PC-3 (cell line): ENCODE measurements at places on chromosomes 13 and 19.

GRCh38 chr19:49983645-49984229 is 22.8 kb upstream of the SIGLEC11 start:
- peak; percentile 76 for DNase-seq

DNA sequence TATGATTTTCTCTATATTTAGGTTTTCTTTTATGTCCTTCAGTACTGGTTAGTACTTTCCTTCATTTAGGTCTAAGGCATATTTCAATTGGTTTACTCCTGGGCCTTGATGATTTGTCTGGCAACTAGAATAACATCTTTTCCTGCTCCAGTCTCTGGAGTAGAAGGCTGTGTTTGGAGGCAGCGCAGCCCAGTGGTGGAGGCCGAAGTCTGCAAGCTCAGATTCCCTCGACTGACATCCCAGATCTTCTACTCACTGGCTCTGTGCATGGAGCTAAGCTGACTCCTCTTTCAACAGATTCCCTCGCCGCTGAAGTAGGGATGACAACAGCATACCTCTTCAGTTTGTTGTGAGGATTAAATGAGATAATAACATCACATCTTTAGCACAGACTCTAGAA is 141.0 kb downstream of the RAP2A start:
- peak; percentile 59 for DNase-seq

DNA sequence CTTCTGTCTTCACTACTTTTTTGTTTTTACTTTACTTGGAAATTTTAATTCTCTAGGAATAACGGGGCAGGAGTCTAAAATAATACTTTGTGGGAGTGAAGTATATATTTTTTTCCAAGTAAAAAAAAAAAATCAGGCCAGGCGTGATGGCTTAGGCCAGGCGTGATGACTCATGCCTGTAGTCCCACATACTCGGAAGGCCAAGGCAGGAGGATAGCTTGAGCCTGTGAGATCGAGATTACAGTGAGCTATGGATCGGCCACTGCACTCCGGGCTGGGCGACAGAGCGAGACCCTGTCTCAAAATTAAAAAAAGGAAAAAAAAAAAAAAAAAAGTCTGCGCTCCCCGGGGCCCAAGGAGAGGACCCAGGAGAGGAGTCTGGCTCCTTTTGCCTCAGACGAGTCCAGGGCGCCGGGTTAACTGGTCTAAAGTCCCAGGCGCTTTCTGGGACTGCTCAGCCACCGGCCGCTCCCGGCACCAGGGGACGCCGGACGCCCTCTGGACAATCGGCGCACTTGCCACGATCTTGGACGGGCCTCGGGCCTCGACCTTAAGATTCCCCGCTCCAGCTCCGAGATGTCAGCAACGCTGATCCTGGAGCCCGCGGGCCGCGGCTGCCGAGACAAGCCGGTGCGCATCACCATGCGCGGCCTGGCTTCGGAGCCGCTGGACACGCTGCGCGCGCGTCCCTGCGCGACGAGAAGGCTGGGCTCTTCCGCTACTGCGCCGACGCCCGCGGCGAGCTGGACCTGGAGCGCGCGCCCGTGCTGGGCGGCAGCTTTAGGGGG is 2.7 kb upstream of the ZFP82 start:
- DNase-seq, result no peak

- DNase-seq, result no peak
Measured at GRCh38 chr13:99974296-99974938, 2.9 kb upstream of the ZIC5 start.

DNA sequence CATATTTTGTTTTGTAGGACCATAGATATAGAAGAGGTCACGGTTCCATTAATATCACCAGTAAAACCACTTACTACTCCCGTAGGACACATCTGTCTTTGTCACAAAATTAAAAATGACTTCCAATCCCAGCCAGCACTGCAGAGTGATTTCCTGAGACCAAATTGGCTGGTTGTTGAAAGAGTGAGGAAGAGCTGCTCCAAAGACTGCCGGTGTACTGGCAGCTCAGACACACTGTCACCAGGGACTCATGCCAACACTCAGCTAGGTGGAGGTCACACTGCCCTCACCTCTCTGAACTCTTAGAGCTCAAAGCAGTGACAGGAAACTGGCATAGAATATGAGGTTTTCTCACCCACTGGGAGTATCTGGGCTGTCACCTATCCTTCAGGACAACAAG is 52.1 kb downstream of the FLT1 start:
- DNase-seq, result no peak

- DNase-seq, result peak; percentile 60
Measured at GRCh38 chr13:81304121-81304659, 963.3 kb upstream of the SPRY2 start.

DNA sequence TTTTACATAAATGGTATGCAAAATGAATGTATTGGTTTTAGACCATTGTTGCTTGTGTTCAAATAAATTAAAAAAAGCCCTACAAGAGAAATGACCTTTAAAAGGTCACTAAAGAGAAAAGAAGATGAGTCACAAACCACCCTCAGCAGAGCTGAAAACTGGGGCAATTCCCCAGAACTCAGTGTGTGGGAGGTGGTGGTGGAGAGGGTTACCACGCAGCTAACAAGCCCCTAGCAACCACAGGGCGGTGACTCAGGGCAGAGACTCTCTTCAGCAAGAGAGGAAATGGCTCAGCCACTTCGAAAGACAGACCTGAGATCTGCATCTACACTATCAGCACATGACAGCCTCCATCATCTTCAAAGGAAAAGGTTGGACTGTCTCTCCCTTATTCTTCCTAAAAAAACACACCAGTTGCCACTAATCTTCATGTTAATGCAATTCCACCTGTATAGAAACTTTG is 29.4 kb upstream of the NDFIP2 start:
- peak; percentile 62 for DNase-seq

- no peak for DNase-seq
Measured at GRCh38 chr19:46386151-46386550, 27.2 kb downstream of the CCDC8 start.

GRCh38 chr13:44276061-44276460 is 97.6 kb upstream of the SERP2 start:
- no peak for DNase-seq

GRCh38 chr13:110261166-110262081 is 45.5 kb downstream of the COL4A1 start:
- no peak for DNase-seq

GRCh38 chr13:94093652-94094315 is 385.7 kb downstream of the DCT start:
- DNase-seq, result no peak

DNA sequence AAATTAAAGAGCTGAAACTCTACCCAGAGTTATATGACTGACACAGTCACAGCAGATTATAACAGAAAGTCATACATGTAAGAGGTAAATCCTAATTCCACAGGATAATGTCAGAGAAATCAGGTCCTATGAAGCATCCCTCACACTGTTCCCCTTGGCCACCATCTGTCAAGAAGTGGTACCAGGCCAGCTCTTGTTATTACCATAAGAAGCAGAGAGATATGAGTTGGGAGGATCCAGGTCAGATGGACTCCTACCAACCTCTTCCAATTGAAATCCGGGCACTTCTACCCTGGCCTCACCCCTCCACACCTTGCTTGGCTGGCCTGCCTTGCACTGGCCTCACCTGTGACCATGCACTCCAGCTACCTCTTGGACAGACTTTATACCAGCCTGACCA is 353.2 kb downstream of the DNAJC15 start:
- DNase-seq, result no peak
